ENCODE measurements at places on chromosomes 3 and 15. TPM values are rescaled to one million over a fixed set of nuclear protein-coding genes. Genes with fewer than 3 reads are reported as not detected.

PRR20G gene
- total RNA-seq, result not detected

GP5 gene
- 0.23 TPM for total RNA-seq

KLHDC8B gene
- 11.4 TPM for total RNA-seq

SMCO1 gene
- not detected for total RNA-seq

NXPE3 gene
- 2.9 TPM for total RNA-seq

DUOX1 gene
- 1.4 TPM for total RNA-seq

DNA sequence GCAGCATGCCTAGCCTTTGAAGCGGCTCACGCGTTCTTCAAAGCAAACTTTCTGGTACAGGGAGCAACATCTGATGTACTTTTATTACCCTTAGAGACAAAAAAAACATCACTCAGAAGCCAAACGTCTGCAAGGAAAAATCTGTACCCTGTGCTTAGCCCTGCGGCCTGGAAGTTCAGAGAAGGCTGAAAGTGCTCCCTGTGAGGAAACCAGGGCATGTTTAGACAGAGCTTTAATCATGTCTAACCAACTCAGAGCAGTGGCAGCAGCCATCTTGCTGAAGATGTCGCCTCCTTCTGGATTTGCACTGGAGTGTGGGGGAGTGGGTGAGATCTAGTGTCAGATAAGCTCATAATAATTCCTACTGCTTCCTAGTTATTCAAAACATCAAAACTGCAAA is 170.4 kb downstream of the P3H2 start:
- DNase-seq, result no peak

DNA sequence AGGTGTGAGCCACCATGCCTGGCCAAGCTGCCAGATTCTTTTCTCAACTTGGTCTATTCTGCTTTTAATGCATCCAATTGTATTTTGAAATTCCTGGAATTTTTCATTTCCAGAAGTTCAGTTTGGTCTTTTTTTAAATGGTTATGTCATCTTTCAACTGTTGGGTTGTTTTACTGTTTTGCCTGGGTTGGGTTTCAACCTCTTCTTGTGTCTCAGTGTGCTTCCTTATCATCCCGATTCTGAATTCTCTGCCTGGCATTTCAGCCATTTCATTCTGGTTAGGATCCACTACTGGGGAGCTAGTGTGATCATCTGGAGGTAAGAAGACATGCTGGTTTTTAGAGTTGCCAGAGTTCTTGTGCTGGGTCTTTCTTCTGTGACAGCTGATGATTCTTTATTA is 61.5 kb downstream of the LRRC49 start:
- no peak for DNase-seq

DNA sequence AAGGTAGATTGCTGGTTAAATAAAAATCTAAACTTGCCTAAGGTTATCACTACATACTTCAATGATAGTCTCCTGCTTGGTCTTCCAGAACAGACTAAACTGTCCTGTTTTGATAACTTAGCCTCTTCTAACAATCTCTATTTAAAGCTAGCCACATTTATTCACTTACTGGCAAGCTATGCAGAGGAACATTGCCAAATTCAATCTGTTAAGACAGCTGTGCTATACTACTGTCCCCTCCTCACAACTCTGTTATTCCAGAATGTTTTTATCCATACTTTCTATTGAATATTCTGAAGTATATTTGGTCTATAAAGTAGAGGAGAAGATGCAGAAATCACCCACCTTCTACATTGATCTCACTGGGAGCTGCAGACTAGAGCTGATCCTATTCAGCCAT is 594.0 kb upstream of the CCDC54 start:
- no peak for DNase-seq

DNA sequence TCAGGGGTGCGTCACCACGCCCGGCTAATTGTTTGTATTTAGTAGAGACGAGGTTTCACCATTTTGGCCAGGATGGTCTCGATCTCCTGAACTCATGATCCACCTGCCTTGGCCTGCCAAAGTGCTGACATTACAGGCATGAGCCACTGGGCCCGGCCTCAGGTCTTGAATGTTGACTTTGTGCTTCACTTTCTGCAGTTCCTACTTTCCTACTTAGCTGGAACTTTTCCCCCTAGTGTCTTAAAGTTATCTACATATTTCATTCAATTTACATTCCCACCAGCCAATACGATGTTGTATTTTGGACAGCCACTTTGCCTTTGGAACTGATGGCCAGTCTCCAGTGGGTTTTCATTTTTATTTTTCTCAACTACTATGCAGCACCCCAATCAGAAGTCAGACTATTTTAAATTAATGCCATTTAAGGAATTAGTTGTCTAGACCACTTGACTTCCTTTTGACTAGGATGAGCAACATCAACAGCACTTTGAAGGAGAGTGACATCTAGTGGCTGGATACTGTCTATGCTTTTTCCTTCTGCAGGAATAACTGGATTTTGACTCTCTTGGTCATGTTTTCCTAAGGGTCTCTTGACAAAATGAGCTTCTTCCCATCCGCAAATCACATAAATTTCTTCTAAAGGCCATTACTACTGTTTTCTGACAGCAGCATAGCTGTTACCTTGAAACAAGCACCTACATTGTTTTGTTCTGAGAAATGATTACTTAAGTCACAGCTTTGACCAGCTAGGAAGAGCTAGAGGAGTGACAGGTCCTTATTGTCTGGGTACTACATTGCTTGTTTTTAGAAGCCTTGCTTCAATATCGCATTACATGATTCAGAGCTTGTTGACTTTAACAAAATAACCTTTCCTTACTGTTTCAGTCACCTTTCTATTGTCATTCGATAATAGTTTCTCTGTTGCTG is 140.2 kb downstream of the ITPR1 start:
- DNase-seq, result no peak

DNA sequence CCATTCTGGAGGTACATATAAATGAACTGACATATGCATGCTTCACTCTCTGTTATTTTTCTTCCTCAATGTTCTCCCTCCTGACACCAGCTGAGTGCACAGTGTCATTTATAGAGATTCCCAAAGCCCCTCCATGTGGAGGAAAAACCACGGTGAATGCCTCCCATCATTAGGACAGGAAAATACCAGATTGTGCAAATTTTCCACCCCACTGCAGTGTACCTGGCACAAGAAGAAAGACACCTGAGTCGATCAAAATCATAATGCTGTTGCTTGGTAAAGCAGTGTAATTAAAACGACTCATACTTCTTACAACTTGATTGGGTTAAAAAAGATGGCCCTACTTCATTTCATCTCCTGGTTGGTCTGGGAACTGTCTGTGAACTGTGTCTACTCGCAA is 290.6 kb downstream of the IL5RA start:
- no peak for DNase-seq

DNA sequence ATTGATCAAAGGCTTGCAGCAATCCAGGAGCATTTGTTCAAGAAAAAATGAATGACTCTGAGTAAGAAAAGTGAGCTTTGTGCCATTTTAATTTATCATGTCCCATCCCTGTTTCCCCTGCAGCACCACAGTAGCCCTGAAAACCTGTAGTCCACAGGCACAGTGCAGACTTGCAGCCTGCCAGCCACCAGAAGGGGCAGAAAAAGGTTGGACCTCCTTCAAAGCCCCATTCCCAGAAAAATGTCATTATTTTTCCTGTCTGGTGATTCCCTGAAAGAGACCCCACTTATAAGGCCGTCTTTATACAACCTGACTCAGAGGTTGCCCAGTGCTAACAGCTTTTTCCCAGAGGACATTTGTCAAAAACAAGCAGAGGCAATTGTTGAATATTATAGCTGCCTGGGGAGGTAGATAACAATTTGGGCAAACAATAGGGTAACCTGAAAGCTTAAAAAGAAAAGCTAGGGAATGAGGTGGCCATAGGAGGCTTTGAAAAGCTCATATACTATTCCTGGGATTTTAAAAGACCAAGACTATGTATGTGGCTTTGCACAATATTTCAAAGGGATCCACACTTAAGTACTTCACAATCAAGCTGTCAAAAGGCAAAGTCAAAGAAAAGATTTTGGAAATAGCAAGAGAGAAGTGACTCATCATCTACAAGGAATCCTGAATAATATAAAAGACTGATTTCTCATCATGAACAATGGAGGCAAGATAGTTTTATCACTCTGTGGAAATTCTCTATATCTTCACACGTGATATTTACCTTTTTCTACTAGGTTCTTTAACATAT is 136.8 kb upstream of the PLXNA1 start:
- no peak for DNase-seq

DNA sequence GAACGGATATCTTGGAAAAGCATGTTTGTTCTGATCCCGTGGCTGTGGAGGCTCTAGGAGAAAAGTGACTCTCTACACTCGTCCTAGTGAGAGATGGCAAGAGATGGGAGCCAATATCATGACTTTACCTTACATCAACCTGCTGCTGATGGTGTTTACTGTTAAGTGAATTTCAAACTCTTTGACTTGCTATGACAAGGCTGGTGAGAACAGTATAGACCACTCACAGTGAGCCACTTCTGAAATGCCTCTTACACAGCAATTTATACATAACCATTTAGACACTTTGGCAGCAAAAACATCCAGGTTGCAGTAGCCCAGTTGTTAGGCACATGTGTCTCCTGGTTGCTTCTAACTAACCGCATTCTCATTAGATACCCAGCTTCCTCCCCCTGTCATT is 43.3 kb downstream of the IL5RA start:
- no peak for DNase-seq
